ENCODE measurements at places on chromosomes 3 and 15.

GRCh38 chr15:63469190-63469589, 35.2 kb upstream of the USP3 start:
- DNase-seq: no peak

DNA sequence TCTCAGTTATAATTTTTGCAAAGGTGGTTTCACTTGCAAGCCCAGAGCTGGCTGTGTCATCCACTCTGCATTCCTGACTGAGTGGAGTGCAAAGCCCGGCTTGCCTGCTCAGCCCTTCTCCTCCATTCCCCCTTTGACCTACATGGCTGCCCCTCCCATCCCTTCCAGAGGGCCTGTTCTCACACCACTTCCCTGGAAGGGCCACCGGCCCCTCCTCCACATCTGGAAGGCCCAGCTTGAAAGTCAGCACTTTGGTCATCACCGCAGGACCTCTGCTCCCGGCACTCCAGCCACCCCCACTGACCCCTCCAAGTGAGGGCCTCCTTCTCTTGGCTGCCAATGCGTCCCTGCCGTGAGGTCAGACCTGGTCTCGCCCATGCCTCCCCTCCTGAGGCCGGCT, 74.1 kb upstream of the RNF7 start:
- DNase-seq: no peak

- DNase-seq: no peak
These were observed 514.3 kb downstream of the PDCD6IP start for GRCh38 chr3:34312684-34313083.

GRCh38 chr3:127789990-127790881, 32.1 kb downstream of the MGLL start:
- no peak for DNase-seq

DNA sequence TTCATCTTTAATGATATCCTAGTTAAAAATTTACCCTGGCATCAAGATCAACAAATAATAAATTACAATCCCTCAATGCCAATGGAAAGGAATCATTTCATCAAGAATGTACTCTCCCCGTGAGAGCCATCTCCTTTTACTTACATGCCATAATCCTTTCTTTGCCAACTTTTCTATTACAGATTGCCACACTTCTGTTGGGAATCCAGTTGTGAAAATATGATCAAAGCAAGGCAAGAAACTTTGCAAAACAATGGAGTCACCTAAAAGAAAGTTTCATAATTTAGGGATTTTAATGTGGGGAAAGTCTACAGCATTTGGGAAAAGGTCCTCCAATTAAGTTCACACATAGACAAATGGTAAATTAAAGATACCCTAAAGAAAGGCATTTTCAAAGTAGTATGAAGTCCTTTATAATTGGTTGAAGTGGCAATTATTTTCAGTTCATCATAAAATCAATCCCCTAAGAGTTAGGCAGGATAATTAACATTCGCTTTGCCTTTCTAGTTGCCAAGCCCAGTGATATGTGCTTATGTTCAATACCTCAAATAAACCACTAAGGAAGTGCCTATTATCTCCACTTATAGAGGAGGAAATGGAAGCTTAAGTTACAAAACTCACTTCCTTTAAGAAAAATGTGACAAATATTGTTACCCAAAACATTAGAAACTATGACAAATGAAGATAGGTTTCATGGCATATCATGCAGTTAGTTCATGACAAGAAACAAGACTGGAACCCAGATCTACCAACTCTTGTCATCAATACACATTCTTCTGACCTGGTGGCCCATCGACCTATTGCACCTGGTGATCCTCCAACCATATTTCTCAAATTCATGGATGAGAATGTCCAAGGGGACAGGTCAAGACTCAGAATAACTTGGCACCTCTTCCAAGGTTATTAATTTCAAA, 49.1 kb downstream of the TRANK1 start:
- DNase-seq: no peak

GRCh38 chr15:67242708-67243111, 11.8 kb downstream of the AAGAB start:
- no peak for DNase-seq

DNA sequence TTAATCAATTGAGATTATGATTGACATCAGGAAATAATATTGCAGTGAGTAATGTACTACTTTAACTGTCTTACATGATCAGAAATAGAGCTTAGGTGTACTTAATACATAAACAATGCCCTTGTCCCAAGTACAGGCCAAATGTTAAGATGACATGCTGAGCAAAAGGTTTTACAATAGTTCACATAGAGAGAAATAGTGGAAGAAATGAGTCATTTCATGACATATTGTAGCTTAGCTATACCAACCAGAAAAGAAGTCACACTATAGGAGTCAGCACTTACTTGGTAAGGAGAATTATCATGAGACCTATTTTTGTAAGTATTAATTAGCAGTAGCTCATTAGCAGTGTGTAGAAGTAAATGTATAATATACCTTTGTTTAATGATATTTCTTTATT, 96.4 kb upstream of the NANOGP8 start:
- no peak for DNase-seq
